ENCODE measurements at places on chromosomes 12 and 14. TPM values are rescaled to one million over a fixed set of nuclear protein-coding genes. Genes with fewer than 3 reads are reported as not detected.

DNA sequence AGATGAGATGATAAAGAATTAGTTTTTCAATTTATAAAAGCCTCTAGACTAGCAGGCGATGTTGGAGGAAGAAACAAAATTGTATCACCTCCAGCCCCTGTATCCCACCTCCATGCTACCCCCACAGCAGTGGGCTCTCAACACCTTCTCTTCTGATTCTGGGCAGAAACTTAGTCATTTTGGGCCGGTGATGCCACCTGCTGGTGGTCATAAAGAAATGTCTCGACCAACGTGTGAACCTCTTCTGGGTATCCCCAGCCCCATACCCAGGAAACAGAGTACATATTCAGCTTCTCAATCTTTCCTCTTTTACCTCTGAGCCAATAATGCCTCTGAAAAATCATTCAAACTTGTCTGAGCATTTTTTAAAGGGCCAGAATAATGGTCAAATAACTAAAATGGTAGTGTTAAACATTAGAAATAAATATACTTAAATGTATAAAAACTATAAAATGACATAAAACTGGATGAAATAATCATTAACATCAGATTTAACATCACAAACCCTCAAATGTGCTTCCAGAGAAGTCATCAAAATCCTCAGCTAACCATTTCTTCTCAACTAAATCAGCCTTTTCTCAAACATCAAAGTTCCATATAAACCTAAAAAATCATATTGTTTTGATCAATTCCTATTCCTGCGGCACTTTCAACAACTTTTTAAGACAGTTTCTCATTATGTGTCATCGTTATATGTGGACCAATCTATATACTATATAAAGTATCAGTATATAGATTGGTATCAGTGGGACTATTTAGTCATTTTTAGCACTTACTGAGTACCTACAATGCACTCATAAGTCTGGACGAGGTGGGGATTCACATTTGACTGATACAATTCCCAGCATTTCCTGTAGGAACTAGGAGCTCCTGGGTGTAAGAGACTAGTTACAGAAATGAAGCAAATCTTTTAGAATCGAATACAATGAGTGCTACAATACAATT, 69.4 kb downstream of the ATXN2 start:
- no peaks in the 10 kb centered on the region for H3K27me3 ChIP-seq
- H3K4me3 ChIP-seq = no peak overlapping the region
- peaks cover 7% of the 10 kb centered on the region for H3K36me3 ChIP-seq
- peak; percentile 67 for DNase-seq
- H3K4me1 ChIP-seq = no peaks in the 10 kb centered on the region
- H3K27ac ChIP-seq = no peak overlapping the region

The P2RX2 gene
- not detected for total RNA-seq

- no peak overlapping the region for H3K27ac ChIP-seq
- DNase-seq = no peak
- no peaks in the 10 kb centered on the region for H3K36me3 ChIP-seq
Measured at GRCh38 chr12:90951432-90952105, 3.4 kb downstream of the CCER1 start.

The TDRD9 gene
- total RNA-seq = 2.2 TPM

- H3K27me3 ChIP-seq = no peaks in the 10 kb centered on the region
- no peak overlapping the region for H3K4me3 ChIP-seq
- H3K36me3 ChIP-seq = no peaks in the 10 kb centered on the region
- no peak for DNase-seq
- no peak overlapping the region for H3K27ac ChIP-seq
Measured at GRCh38 chr12:91542067-91542466, 359.4 kb upstream of the DCN start.

All from hepatocyte (in vitro differentiated cells).